ENCODE measurements at places on chromosomes 4 and X.

DNA sequence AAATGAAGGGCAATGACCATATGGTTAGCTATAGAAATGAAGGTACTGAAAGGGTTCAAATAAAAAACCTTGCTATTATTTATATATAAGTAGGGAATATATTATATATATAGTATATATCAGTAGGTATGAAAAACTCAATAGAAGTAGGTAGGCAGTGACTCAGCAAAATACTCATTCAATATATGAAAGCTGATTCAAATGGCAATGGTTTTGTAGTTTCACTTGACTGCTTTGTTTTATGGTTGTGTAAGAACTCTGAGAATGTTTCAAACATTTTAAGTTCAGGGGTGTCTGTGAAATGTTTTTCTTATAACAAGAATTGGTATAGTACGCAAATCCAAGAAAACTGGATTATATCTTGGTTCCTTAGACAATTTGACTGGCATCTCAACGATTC lies 4.1 kb downstream of the ZNF280C start:
- no peak for DNase-seq

GRCh38 chr4:165016971-165017370 lies 14.8 kb upstream of the TRIM60 start:
- DNase-seq: peak; percentile 21

GRCh38 chr4:8314691-8315255 lies 45.2 kb downstream of the HTRA3 start:
- DNase-seq: no peak

DNA sequence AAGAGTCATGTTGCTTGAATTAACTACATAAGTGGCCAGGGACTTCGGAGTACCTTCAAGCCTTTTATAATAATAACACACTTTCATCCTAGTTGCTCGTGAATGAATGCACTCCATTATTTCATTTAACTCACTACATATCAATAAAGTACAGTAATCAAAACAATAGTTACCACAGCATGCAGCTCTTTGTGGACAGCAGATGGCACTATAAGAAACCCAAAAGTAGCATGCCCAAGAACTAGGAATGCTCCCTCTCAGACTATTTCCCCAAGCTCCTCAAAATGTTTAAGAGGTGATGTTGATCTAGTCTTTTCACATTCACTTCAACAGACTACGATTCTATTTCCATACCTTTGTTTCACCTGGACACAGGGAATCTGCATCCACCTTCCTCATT lies 500.8 kb upstream of the DIAPH2 start:
- DNase-seq: peak; percentile 17

DNA sequence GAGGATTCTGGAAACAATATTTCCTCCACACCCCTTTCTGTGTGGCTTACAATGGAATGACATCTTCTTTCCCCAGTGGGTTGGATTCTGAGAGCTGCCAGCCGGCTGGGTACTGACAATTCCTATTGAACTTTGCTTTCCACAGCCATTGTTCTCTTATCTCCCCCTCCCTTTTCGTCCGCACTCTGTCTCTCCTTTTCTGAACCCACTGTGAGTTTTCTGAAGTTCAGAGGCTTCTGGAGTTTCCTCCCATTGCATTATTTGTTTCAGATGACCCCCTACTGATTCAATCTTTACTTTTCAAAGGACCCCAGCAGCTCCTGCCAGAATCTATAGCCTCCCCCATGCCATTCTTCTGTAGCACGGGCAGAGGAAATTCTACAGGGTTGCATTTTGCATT lies 10.4 kb downstream of the SMPX start:
- DNase-seq: no peak

DNA sequence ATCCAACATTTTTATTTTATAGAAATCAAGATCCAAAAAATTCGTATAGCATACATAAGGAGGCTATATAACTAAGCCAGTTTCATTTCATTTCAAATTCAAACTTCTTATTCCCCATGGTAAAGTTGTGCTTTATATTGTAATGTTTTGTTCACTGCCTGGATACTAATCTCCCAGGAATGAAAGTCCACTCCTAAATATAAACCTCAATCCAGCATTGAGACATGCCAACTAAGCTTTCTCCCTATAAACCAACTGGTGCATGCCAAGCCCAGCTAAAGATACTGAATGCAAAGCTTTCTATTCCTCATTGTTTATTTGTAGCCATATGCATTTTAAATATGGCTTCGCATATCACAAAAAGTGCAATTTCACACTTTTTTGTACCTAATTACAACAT lies 63.8 kb upstream of the INPP4B start:
- DNase-seq: no peak

GRCh38 chrX:118536204-118536603 lies 40.6 kb downstream of the DOCK11 start:
- DNase-seq: no peak

DNA sequence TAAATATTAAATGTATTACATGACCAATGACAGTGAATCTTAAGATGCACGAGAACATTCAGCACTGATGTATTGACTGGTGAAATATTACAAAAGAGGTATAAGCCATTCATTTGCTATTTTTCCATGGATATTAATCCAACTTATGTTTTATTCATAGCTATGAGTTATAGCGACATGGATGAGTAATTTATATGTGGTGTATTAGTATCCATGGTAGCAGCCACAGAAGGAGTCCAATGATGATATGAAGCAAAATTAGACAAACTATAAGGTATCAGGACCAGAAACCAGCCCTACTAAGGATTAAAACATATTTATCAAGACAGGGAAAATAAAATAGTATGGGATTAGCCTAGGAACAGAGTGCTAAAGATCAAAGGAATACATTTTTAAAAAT lies 50.7 kb downstream of the THAP9 start:
- DNase-seq: no peak

GRCh38 chr4:107018344-107018735 lies 17.8 kb downstream of the DKK2 start:
- DNase-seq: no peak

DNA sequence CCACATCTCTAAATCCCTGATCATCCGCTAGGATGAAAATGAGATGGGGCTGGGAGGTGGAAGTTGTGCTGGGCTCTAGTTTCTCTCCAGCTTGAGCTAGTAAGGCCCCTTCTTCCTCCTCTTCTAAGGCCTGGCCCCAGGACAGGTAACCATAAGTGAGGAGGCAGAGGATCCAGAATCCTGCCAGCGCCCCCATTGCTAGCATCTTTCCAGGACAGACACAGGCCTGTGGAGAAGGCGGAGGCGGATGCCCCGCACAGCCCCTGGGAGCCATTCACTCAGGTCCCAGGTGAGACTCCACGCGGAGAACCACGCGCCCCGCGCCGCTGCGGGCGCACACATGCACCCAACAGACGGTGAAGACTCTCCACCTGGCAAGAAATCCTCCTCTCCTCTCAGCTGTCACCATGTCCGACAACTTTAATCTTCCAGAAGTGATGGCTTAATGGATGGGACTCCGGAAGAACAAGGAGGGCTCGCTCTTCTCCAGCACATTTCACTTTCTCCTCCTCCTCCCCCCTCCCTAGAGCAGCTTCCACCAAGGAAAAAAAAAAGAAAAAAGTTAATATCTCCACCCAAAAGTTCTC lies 793 bp downstream of the ARSJ start:
- no peak for DNase-seq

- DNase-seq: no peak
Measured at GRCh38 chrX:72180539-72180938, 1.0 kb upstream of the PIN4 start.

DNA sequence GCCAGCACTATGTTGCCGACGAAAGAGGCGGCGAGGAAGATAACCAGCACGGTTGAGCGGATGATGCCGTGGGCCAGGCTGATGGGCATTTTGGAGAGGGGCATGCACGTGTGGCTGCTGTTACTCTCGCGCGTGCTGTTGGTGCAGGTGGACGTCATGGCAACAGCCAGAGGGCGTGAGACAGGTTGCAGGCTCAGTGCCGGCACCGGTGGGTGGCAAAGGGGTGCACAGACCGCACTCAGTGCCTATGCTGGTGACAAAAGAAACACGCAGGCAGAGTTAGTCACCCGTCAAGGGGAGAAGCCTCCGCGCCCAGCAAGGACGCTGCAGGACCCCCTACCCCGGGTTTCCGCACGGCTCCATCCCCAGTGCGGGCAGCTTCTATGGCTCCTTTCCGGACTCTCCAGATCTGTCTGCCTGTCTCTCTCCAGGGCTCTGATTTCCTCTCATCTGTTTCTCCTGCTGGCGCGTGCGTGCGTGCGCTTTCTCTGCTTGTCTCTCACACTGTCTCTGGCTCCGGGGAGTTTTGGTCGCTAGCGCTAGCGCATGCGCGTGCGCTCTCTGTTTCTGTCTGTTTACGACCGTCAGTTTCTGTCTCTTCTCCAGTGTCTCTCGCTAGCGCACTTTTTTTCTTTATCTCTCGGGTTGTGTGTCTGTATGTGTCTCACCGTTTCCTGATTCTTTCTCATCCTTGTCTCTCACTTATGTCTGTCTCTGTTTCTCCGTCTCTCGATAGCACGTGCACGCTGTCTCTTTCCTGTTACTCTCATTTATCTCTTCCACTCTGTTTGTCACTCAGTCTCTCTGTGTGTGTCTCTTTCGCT lies 2.1 kb downstream of the GPR101 start:
- peak; percentile 6 for DNase-seq

GRCh38 chr4:56321251-56321650 lies 66.0 kb downstream of the AASDH start:
- DNase-seq: no peak

GRCh38 chr4:155600244-155600643 lies 66.4 kb upstream of the GUCY1A1 start:
- DNase-seq: no peak

DNA sequence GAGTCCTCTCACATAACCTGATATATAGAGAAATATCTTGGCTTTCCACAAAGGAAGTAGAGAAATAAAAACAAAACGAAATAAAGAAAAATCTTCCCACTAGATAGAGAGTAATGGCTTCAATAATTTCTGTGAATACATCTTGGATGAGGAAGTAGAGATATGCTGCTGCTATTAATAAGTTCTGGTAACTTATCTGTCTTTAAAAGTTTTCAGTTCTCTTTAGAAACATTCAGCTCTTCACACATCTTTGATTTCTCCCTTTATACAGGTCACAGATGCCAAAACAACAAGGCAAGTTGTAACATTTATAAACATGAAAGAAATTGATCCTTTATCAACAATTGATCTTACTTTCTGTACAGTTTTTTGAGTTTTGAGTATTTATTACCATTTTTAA lies 615.8 kb downstream of the TRAM1L1 start:
- DNase-seq: no peak

GRCh38 chr4:139501527-139501926 lies 47.6 kb downstream of the RAB33B start:
- DNase-seq: no peak

- no peak for DNase-seq
Measured at GRCh38 chr4:142698552-142698951, 147.5 kb downstream of the INPP4B start.

DNA sequence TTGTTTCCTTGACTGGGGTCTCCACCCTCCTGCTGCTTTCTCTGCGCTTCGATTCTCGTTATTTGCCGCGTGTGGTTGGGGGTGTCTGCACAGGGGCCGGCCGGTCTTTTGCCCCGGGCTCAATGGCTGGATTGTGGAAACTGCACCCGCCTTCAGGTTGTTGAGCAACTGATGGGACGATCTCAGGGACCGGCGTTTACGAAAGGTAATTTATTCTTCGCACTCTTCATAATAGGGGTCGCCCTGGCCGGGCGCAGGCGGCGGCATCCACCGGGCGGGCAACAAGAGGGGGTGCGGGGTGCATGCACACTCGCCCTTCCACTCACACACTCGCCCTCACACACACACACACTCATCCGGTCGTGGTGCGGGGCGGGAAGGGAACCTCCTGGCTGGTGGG lies 1.4 kb downstream of the ADGRL3 start:
- DNase-seq: no peak

- DNase-seq: no peak
Measured at GRCh38 chr4:99436462-99436861, 1.3 kb upstream of the ADH7 start.

DNA sequence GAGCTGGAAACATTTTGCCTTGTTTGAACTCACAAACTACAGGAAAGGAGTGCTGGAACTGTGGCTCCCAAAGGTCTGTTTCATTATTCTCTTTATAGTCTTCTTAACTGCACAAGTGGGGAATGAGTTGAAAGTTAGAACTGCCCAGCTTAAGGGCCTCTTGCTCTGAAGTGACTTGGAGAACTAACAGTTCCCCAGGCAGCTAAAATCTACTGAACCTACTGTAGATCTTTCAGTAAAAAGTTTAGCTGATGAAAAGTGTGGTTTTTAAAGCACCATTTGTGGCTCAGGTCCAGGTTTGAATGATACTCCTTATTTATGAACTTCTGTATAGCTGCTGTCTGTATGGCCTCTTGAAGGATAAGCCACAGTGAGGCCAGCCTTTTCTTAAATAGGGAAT lies 353.8 kb downstream of the MAPK10 start:
- no peak for DNase-seq

DNA sequence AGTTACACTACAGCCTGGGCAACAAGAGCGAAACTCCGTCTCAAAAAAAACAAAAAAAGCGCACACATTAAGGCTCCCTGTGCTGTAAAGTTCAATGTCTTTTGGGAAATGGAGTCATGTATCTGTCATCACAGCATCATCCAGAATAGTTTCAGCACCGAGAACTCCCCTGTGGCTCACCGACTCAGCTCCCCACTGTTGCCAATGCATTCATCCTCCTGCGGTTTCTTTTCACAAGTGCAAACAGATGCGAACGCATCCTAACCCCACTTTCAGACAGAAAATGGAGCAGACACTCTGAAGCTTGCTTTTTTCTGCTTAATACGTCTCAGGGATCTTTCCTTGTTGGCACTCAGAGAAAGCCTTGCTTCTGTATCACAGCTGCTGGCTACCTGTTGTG lies 13.8 kb upstream of the SH3TC1 start:
- no peak for DNase-seq

GRCh38 chrX:137550665-137551261 lies 15.2 kb upstream of the ZIC3 start:
- DNase-seq: no peak

- DNase-seq: no peak
Measured at GRCh38 chr4:39014028-39014427, 18.2 kb downstream of the TMEM156 start.

GRCh38 chr4:1471443-1472147 lies 65.4 kb upstream of the NKX1-1 start:
- DNase-seq: no peak
